MG63 (cell line): ENCODE measurements at places on chromosomes 7 and 10. TPM values are rescaled to one million over a fixed set of nuclear protein-coding genes. Genes with fewer than 3 reads are reported as not detected.
A peak's percentile ranks its signal among the peaks of the same experiment; 100 is the strongest.

DNA sequence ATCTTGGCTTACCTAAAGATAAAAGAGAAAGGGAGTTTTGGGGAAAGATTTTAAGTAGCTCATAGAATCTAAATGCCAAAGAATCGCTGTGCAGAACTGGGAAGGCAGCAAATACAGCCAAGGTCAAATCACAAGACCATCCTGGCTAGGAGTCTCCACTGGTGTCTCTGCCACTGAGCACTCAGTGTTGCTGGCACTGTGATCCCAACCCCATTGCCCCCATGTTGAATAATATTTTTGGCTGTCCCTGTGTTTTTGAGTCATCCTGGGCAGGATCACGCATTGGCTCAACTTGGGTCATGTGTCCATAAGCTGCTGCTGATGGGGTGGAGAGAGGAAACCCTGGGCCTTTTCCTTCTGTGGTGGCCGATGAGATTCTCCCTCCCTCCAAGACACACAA, 21.2 kb downstream of the TLX1 start:
- DNase-seq = peak; percentile 16

DNA sequence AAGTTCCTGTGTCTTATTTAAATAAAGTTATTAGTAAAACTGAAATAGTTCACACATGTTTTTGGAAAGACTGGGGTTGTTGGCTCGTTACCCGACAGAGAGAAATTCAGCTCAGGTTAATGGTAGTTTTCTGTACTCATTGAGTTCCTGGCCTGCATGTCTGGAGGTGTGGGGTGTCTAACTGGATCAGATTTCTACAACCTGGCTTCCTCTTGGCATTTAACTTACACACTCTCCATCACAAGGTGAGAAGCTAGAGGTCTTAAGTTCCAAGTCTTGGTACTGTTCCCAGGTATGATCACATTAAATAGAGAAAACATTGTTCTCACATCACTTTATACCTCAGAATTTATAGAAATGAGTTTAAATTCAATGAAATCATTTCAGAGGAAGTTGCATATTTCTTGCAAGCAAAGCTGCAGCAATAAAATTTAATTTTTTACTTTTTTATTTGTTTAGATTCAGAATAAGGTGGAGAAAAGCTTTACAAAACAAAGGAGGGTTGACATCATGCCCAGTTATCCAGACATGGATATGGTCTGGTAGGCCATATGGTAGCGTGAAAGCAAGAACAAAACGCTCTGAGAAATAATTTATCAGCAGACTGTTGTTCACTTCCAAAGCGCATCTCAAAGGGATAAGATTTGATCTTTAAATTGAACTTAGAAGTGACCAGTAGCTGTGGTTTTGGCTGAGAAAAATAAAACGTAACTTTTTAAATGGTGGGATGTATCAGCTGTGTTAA, 120.6 kb downstream of the GLCCI1 start:
- DNase-seq = no peak

- DNase-seq = peak; percentile 44
Measured at GRCh38 chr10:59177031-59177797, 771 bp downstream of the PHYHIPL start.

- DNase-seq = peak; percentile 45
Measured at GRCh38 chr10:13969118-13969791, 361.5 kb downstream of the FRMD4A start.

The AOC1 gene
- not detected in 2 replicates for total RNA-seq

The DNAJC12 gene
- 0.69 TPM in 1 of 2 replicates, not detected in the other for total RNA-seq

The CYP2W1 gene
- total RNA-seq = not detected in 2 replicates

DNA sequence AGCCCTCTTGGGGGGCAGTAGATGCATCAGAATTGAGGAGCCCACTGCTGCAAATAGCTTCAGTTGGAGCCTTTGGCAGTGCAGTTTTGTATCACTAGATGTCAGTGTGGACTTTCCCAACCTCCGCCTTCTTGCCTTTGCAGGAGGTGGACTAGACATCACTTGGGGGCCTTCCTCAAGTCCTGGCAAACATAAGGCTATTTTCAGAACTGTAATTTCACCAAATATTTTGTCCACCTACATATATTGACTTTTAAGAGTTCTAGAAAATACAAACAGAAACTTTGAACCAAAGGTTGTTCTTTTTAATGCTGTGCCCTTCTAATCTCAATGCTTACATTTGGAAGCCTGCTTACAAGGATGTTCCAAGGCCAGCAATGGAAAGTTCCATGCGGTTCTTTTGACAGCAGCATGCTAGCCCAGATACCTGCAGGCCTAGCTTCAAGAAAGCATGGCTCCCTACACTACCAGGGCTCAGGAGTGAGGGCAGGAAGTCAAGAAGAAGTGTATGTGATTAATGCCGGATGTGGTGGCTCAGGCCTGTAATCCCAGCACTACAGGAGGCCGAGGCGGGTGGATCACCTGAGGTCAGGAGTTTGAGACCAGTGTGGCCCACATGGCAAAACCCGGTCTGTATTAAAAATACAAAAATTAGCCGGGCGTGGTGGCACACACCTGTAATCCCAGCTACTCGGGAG, 8.0 kb upstream of the ZNRF2 start:
- DNase-seq = peak; percentile 6

DNA sequence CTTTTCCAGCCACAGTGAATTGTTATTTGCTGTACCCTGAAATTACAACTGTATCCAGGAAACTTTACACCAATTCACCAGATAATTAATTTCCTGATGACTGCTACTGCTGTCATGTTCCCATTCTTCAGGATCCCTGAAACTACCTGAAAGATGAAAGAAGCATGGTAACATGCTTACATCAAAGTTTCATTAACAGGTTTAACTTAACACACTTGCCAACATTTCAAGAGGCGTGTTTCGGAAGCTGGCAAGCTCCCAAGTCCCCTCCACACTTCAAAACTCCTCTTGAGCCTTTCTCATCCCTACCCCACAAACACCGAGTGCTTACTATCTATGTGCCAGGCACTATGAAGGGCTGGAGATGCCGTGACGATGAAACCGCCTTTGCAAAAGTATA, 88.6 kb downstream of the MPP7 start:
- DNase-seq = no peak

GRCh38 chr10:76086170-76086760, 654.8 kb downstream of the LRMDA start:
- no peak for DNase-seq

DNA sequence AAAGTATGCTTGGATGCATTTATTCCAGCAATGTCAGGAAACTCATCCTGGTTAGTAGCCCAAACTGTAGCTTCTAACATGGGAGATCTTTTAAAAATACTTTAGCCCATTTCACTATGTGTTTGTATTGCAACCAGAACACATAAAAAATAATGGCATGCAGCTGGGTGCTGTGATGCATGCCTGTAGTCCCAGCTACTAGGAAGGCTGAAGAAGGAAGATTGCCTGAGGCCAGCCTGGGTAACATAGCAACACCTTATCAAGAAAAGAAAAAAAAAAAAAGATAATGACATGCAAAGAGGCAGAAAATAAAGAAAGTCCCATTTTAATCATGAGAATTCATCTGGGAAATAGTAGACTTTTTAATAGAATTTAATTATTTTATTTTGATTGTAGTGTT, 517.0 kb upstream of the TEX47 start:
- DNase-seq = no peak

- DNase-seq = no peak
Measured at GRCh38 chr7:50864694-50865093, 82.0 kb upstream of the GRB10 start.

GRCh38 chr10:88881320-88881719, 1.3 kb downstream of the STAMBPL1 start:
- no peak for DNase-seq

The PARG gene
- 12.0 and 19.3 TPM in 2 replicates for total RNA-seq

The STEAP1B gene
- 18.2 and 18.7 TPM in 2 replicates for total RNA-seq

The DTX2 gene
- total RNA-seq = 1.2 and 8.0 TPM in 2 replicates

- no peak for DNase-seq
Measured at GRCh38 chr7:33504266-33504665, 374.9 kb downstream of the BBS9 start.

DNA sequence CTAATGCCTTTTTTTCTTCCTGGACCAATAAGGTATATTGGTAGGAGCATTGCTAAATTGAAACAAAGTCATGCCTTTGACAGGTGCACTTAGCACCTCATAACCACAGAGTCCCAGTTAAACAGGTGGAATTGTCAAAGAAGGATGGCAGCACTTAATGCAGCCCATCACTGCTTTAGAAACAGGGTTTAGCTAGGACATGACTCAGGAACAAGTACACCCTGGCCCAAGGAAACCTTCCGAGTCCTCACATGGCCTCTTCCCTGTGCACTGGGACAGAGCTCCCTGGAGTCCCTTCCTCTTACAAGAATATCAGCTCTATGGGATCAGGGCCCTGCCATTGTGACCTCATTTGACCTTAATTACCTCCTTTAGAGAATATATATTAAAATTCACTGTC, 382.7 kb downstream of the EXOC4 start:
- no peak for DNase-seq

DNA sequence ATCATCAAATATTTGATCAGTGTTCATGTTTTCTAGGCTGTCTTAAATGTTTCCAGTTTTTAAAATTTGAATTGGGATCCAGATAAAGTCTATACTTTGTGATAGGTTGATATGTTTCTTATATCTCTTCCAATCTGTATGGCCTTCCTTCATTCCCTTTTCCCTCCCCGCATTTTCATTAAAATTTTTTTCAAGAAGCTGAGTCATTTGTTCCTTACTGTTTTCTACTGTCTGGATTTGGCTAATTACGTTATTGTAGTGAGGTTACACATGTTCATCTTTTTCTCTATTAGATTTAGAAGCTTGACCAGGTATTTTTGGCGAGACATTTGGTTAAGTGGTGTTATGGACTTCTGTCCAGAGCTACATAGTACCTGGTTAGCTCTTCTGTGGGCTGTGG, 11.2 kb downstream of the GARS1 start:
- no peak for DNase-seq

The HMX2 gene
- 0.07 and 6.0 TPM in 2 replicates for total RNA-seq

GRCh38 chr10:71241114-71241829, 28.9 kb downstream of the UNC5B start:
- DNase-seq = peak; percentile 36

The MYH16 gene
- not detected in 2 replicates for total RNA-seq

The ARHGEF35 gene
- total RNA-seq = 0.76 TPM in 2 replicates

GRCh38 chr10:10235003-10235402, 782.7 kb upstream of the CELF2 start:
- DNase-seq = no peak

DNA sequence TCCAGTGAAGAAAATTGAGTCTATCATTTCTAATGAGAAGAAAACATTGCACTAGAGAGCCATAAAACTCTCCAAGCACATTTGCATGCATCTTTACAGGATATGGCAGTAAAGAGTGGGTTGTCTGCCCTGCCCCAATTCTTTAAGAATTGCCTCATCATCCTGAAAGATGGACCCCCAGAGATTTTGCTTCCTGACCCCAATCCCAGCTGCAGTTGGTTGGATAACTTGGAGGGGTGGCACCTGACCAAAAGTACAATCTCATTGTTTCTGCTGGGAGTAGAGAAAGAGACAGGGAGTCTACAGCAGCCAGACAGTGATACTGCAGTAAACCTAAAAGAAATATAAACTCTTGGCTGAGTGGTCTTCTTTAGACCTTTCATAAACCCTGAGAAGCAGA, 49.1 kb upstream of the ADCY1 start:
- DNase-seq = no peak

DNA sequence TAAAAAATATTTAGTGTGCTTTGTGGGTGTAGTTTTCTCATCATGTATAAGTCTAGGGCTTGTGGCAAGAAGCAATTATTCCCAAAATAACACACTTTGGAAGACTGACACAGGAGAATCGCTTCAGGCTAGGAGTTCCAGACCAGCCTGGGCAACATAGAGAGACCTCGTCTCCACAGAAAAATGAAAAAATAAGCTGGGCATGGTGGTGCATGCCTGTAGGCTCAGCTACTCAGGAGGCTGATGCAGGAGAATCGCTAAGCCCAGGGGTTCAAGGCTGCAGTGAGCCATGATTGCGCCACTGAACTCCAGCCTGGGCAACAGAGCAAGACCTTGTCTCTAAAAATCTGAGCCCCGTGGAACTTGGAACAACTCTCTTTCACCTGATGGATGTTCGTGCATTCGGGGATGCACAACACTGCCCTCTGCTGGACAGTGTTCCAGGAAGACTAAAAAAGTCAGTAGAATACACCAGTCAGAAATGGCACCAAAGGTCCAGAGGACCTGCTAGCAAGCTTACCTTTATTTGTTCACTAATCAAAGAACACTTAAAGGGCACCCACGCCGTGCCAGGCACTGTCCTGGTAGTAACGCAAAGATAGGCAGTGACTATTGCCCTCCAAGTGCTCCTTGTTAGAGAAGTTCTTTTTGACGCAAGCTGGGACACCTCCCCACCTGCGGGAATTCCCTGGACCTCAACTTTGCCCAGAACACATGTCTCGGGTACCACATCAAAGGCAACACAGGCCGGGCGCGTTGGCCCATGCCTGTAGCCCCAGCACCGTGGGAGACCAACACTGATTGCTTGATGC, 81.9 kb upstream of the CALN1 start:
- DNase-seq = peak; percentile 6

DNA sequence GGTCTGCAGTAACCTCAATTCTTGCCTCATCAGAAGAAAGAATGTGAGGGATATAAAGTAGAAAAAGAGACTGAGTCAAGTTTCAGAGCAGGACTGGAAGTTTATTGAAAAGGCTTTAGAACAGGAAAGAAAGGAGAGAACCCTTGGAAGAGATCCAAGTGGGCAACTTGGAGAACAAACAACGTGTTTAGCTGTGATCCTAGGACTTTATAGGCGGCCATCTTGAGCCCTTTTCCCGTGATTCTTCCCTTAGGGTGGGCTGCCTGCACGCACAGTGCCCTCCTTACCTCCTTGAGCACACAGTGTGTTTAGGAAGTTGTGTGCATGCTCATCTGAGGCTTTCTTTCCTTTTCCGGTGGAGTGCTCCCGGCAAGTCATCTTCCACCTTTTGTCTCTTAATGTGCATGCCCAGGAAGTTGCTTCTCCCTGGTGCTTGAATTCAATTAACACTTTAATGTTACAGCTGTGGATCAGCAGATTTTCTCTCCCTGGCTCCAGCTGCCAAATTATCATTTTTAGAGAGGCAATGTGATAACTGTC, 59.8 kb downstream of the ENTPD1 start:
- no peak for DNase-seq

The FEZF1 gene
- total RNA-seq = not detected in 2 replicates

DNA sequence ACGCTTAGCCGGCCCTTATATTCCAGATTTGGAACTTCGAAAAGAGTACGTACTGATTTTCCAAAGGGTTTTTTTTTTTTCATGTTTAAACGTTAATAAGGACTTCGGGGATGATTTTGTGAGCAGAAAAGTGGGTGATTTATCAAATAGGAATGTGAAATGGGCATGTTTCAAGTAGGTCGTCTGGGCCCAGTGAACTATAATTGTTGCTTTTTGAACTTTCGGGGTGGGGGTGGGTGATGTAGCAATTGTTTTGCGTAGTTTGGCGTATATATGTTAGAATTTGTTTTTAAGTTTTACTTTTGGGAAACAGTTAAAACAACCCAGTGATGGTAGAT, 299 bp upstream of the PBLD start:
- DNase-seq = no peak

The LAMB1 gene
- total RNA-seq = 18.9 and 22.7 TPM in 2 replicates
